ENCODE measurements at places on chromosomes 2 and 18.

DNA sequence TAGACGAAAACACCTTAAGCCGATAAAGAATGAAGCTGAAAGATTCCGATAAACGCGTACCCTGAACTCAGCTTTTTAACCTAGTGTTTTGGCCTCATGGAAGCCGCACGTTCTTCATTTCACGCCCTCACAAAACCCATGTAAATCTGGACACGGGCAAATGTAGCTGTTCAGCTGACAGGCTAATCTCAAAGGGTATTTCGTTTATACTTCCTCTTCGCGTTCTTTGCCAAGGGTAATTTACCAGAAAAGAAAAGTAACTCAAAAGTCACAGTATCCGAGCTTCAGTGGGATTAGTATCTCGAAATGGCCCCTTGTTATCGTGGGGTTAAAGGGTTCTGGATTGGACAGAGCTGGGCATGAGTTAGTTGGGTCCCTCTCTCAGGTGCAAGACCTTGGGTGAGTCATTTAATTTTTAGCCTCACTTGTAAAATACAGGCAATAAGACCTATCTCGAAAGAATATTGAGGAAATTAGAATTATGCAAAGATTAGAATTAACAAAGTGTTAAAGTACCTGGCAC is 22.0 kb upstream of the STPG4 start:
- no peak for DNase-seq

DNA sequence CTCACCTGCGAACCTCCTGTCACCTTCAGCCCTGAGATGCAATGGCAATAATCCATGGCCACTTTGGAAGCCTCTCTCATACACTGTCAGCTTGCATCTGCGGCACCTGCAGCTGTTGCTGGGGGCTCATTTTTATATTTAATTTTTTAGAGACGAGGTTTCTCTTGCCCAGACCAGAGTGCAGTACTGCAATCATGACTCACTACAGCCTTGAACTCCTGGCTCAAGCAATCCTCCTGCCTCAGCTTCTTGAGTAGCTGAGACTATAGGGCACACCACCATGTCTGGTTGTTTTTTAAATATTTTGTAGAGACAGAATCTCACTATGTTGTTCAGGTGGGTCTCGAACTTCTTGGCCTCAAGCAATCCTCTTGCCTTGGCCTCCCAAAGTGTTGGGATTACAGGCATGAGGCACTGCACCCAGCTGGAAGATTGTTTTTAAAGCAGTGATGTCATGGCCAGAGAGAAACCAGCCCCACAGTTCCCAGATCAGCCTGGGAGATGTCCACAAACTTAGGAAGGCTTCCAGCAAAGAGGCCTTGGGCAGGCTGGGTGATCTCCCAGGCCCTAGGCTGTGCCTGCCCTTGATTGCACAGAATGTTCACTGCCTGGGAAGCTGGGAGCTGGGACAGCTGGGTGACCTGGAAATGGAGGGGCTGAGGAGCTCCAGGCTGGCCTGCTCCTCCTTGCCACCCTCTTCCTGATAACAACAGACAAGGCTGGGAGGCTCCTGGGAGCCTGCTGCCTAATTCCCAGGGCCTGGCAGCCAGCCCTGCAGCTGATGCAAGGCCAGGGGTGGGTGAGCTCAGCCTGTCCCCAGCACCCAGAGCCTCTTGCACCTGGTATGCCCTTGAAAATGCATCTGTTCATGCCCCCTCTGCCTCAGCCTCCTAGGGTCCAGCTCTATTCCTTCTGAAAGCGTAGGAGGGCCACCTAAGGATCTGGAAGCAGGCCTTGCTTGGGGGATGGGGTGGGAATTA is 27.1 kb downstream of the SH2D6 start:
- DNase-seq: no peak

DNA sequence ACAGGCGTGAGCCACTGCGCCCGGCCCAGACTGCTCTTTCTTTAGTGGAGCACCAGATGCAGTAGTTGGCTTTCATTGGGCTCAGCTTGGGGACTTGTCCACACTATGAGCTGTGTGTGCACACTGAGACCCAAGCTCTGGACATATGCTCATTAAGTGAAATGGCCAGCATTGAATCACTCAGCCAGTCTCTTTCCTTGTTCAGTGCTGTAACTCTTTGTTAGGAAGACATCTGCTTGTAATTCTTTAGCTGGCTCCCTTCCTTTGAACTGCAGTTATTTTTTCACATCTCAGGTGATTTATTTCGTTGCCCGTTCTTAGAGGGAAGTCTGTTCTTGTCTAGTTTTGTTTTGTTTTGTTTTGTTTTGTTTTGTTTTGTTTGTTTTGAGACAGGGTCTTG is 70.5 kb downstream of the CAB39 start:
- DNase-seq: no peak

DNA sequence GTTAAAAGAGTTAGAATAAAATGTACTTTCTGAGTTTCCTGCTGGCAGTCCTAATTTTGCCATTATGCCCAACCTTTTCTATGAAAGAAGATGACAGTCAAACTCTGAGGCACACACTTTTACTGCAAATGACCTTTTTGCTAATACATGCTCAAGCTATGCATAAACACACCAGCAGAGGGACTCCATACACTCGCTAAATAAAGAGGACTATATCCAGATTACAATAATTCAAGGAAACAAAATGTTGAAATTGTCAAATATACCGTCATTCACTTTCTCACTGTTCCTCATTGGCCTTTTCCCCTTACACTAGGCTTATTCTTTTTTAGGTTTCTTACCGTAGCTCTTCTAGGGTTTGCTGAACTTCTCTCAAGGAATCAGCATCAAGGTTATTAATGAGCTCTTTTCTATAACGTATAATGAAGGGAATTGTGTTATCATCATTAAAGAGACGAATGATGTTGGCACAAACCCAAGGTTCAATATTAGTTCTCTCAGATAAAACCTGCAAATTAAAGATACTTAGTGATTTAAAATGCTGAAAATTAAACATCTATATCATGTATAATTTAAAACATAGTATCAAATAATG is 25.7 kb downstream of the SRBD1 start:
- no peak for DNase-seq

GRCh38 chr2:5370158-5370557 is 322.0 kb upstream of the SOX11 start:
- DNase-seq: no peak

Measured in stimulated activated CD4-positive, alpha-beta T cell treated with anti-CD3 and anti-CD28 coated beads, Interleukin-2, amount 100 ng/mL, for 24 hours (primary cell).